Lung (tissue), 17 donors: ENCODE measurements at places on chromosomes 16 and 17.

DNA sequence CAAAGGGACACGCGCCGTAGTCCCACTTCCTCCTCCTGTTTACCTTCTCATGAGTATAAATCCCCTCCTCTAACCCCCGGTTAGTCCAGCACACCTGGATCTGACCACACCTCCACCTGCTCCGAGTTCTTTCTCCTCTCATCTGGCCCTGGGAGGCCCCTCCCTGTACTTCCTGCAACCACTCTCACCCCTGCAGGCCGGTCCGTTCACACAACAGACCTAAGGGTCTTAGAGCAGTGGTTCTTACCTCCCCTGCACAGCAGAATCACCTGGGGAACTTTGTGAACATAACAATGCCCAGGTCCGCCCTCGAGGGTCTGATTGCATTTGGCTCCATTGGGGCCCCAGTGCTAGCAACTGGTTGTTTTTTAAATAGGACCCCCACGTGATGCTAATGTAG, 24.8 kb downstream of the TMEM114 start:
- no peak for DNase-seq

GRCh38 chr16:86901483-86901882, 323.1 kb downstream of the FOXL1 start:
- no peak for DNase-seq

DNA sequence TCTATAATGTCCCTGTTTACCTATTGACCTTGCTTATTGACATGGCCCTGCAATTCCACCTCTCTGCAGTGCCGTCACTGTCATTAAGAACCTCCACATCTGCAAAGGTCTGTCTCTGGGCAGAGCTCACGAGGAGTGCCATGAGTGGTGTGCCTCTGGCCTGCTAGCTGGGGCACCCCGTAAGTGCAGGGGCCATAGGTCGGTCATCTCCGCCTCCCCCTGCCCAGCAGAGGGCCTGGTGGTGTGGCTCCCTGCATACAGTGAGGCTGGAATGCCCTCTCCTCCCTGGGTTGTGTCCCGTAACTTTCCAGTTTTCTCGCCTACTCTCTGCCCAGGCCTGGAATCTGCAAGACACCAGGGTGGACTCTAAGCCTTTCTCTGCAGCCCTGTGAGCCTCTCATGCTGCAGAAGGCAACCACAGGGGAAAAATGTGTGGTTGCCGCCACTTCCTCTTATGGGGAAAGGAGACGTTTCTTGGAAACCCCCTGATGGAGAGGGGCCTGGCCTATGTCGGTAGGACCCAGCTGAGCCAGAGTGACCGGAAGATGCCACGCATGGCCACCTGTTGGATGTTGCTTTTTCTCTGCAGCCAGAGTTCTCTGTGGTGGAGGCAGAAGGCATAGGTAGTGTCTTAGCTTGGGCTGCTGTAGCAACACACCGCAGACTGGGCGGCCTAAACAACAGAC, 2.7 kb upstream of the SNX20 start:
- DNase-seq: no peak

- no peak for DNase-seq
Observed at GRCh38 chr17:36205637-36206485, 5.0 kb upstream of the CCL4L2 start.

GRCh38 chr16:89155184-89155679, 16.3 kb upstream of the CDH15 start:
- peak; percentile 93 for DNase-seq
